ENCODE measurements at places on chromosomes 11 and 22.

- no peak for DNase-seq
Observed at GRCh38 chr22:47293368-47294221, 531.1 kb downstream of the TBC1D22A start.

DNA sequence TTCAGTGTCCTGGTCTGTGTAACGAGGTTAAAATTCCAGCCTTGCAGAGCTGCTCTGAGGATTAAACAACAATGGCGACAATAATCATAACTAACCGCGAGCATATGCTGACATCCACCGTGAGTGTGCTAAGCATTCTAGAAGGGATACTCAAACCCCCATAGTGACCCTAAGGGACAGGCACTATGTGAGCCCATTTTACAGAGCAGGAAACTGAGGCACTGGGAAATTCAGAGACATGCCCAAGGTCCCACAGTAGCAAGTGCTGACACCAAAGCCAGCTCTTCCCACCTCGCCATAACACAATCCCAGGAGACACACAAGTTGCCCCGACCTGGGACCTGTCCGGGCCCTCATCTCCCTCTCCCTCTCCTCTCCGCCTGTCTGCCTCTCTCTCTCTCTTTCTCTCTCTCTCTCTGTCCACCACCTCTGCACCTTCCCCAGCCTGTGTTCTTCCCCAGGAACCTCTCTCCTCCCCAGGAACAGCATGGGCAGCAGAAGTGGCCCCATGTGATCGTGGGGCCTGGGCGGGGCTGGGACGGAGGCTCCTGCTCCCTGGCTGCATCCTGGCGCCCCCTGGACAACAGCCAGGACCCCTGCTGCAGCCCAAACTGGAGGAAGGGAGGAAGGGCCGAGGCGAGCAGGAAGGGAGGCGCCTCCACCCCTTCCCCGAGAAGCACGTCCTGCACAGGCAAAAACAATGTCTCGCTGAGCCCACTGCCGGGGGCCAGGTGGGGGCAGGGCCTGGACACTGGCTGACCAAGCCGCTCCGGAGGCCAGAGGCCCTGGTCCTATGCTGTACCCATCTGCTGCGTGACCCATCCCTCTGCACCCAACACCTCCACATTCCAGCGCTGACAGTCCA lies 14.8 kb upstream of the MFNG start:
- no peak for DNase-seq

- no peak for DNase-seq
Observed at GRCh38 chr11:111414936-111415335, 35.9 kb upstream of the POU2AF1 start.

DNA sequence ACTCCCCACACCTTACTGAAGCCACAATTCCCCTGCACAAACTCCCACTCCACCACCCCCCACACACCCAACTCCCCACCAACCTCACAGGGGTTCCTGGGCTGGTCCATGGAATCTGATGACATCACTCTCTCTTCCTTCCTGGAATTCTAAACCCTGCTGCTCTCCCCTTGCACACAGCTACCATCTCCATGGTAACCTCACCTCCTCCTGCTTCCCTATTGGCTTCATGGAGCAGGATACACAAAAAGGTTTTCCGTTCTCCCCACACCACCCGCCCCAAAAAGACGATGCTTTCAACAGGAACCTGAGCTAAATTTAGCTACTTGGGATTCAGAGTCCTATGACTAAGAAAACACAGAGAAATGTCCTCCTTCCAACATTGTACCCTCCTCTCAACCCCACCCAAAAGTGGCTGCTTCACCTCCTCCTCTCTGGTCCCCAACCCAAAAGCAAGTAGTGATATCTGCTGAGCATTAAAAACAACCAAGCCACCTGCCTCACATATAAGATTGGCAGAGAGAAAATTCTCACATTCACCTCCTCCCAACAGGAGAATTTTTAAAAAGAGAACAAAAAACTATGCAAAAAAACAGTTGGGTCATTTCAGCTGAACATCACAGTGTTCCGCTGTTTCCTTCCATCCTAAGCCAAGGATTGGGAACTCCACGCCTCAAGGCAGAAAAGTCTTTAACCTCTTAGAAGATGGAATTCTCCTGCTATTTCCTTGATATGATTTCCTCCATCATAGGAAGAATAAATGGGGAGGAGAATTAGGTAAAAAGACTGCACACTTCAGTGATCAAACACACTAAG lies 66.9 kb downstream of the RBFOX2 start:
- DNase-seq: peak; percentile 55

GRCh38 chr11:22130462-22131053 lies 62.3 kb upstream of the ANO5 start:
- no peak for DNase-seq

DNA sequence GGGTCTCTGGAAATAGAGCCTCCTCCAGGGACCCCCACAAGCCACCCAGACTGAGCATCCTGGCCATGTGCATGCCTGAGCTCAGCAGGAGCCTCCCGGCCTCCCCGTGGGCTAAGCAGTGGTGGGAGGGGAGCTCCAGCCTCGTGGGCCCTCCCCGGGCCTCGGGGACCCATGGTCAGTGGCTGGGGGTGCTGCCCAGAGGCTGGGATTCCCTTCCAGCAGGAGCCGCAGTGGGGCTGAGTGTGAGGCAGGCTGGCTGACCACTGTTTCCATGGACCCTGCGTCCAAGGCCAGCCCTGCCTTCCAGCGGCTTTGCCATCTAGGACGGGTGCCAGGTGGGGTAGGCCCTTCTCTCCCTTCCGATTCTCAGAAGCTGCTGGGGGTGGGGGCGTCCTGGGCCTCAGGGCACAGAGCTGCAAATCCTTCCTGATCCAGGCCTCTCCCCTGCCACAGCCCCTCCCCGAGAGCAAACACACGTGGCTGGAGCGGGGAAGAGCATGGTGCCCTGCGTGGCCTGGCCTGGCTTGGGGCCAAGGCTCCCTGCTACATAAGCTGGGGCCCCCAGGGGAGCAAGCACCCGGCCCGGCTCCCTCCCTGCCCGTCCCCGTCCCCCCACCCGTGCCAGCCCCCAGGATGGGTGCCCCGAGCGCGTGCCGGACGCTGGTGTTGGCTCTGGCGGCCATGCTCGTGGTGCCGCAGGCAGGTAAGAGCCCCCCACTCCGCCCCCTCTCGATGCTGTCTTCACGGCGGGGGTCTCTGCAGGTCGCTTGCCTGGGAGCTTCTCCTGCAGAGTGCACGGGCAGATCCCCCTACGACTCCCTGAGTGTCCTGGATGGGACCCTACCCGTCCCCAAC lies at the start of gene MUC5B:
MUC5B (plus strand) TSS at position 576 of the 855 bp plus-strand sequence; CDS start at position 634, 58 bp downstream.
- no peak for DNase-seq

DNA sequence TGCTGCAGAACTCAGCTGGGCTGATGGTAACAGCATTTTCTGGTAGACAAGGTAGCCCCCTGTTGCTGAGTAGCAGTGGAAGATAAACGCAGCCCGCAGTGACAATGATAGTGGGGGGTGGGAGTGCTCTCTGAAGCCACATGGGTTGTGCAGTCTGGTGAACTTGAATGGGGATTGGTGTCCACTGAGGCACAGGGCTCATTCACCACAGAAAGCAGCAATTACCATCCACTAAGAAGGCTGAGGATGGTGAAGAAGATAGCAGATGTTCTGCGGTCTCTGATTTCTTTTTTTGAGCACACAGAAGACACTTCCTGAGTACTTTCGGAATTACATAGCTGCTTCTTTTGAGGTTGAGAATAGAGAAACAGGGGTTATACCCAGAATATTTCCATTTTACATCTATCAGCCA lies 150.3 kb downstream of the LRRC4C start:
- no peak for DNase-seq

DNA sequence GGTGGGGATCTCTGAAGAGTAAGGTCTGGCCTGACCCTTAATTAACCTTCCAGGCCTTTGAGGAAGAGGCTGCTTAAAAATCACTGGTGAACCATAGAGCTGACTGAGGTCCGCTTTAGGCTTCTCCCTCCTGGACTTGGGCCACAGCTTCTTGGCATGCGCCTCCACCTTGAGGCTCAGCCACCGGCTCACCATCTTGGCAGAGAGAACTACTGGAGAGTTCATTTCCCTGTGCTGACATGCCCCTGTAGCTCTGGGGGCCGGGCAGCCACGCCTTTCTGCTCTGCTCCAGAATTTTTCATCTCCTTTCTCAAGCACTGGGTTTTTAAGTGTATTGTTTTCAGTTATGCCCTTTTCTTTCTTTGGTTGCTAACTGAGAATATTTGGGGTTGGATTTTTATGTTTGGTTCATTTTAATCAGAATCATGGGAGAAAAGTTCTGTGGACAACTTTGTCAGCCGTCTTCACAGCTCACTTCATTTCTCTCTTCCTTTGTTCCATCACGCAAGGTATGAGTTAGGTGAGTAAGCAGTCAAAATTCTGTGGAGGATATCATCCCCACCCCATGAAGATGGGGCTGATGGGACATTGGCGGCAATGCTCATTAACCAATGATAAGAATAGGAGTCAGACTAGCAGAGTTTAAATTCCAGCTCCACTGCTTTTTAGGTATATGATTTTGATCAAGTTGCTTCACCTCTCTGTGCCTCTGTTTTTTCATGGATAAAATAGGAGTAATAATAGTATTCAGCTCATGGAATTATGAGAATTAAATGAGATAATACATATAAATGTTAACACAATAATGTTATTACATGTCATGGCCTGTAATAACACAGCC lies 103.9 kb downstream of the DBX1 start:
- no peak for DNase-seq

DNA sequence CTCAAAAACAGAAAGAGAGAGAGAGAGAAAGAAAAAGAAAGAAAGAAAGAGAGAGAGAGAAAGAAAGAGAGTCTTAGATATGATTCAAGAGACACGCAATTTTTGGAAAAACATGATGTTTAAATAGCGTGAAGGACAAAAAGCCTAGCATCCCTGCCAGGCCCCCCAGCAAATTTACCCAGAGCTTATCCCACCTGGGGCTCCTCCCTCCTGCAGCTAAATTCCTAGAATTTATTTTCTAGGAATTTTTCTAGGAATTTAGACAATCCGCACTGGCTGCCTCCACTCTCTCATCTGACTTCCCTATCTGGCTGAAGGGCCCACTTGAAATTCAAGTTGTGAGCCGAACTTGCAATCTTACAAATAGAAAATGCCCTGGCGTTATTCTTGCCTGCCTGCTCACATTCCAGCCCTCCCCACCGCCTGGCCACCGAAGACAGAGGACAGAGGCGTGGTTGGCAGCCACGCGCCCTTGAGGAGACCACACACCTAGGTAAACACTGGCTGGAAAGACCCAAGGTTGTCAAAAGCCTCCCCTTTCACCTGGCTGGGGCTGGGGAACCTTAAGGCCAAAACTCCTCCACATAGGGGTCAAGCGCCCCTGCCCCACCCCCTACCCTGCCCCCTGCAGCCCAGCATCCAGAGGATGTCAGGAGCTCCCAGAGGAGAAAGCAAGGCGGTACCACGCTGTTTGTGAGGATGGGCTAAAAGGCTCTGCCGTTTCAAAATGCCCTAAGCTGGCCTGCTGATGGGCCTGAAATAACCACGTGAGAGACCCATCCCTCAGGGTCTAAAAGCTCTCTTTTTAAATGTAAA lies 42.2 kb downstream of the AHNAK start:
- DNase-seq: no peak

DNA sequence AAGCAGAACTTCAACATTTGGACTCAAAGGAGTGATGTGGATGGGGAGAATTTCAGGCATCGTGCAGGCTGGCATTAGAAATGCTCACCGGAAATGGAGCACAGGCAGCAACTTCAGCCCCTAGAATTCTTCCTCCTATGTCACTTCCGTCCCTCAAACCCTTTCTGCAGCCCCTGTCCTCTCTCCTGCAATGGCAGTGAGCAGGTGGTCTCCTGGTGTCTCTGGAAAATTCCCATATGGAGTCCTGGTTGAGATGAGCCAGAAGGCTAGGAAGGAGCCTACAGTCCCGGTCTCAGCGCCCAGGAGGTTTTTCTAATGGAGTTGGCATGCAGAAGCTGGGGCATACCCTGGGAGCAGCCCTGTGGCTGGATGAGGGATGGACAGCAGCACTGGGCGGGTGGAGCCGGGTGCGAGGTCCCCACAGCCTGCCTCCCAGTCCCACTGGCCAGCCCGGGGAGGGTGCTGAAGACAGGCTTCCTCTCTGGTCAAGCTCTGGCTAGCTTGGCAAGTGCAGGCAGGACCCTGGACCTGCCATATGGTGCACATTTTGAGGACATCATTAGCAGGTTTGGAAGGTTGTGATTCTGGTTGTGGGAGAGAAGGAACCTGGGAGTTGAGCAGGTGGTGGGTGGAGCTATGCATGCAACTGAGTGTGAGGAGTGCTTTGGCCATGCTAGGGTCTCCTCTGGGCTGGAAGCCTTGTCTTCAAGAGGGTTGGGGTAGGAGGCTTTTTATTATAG lies 59.8 kb upstream of the B3GAT1 start:
- no peak for DNase-seq

- no peak for DNase-seq
Observed at GRCh38 chr11:93169950-93170561, 27.7 kb downstream of the SLC36A4 start.

- DNase-seq: no peak
Observed at GRCh38 chr11:69014084-69014851, 1.2 kb upstream of the MRGPRF start.

DNA sequence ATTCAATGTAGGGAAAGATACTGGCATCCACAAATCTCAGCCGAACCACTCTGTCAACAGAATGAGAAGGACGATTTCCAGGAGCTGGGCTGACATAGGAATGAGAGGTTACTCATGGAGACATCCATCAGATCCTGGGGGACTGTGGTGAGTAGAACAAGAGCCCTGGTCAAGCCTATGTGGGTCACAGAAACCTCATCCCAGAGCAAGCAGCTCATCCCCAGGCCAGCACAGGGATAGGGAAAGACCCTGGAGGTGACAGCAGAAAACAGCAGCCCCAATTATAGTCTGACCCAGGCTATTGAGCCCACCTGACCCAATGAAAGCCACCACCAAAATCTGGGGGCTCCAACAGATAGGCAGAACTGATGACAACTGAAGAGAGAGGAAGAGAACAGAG lies 128.0 kb upstream of the SERPIND1 start:
- no peak for DNase-seq

GRCh38 chr22:49446759-49447710 lies 380.6 kb downstream of the BRD1 start:
- DNase-seq: no peak

- DNase-seq: no peak
Observed at GRCh38 chr11:77374108-77374507, 72.6 kb upstream of the GDPD4 start.

- no peak for DNase-seq
Observed at GRCh38 chr11:125241104-125241503, 76.6 kb downstream of the PKNOX2 start.

DNA sequence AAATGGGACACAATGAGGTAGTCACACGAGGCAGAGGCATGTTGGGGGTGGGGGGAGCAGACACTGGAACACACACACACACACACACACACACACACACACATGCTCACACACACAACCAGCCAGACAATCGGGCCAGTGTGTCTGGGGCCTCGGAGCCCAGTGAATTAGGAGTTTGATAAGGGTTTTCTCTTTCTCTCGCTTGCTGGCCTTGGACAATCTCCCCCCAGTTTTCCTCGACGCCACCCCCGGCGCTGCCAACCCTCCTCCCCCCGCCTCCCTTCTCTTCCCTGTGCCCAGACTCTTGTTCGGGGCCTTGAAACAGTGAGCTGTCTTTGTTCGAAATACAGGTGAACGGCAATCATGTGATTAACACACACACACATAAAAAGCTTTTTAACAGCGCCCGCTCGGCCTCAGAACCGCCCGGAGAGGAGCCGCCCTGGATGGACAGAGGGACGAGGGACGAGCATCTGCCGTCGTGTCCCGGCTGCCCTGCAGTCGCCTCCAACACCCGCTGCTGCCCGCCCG lies 1.5 kb upstream of the SOX10 start:
- no peak for DNase-seq

- DNase-seq: no peak
Observed at GRCh38 chr22:31607696-31608095, 54.3 kb downstream of the PISD start.
